Progenitor cell of endocrine pancreas (in vitro differentiated cells): ENCODE measurements at places on chromosomes 11 and 22.

DNA sequence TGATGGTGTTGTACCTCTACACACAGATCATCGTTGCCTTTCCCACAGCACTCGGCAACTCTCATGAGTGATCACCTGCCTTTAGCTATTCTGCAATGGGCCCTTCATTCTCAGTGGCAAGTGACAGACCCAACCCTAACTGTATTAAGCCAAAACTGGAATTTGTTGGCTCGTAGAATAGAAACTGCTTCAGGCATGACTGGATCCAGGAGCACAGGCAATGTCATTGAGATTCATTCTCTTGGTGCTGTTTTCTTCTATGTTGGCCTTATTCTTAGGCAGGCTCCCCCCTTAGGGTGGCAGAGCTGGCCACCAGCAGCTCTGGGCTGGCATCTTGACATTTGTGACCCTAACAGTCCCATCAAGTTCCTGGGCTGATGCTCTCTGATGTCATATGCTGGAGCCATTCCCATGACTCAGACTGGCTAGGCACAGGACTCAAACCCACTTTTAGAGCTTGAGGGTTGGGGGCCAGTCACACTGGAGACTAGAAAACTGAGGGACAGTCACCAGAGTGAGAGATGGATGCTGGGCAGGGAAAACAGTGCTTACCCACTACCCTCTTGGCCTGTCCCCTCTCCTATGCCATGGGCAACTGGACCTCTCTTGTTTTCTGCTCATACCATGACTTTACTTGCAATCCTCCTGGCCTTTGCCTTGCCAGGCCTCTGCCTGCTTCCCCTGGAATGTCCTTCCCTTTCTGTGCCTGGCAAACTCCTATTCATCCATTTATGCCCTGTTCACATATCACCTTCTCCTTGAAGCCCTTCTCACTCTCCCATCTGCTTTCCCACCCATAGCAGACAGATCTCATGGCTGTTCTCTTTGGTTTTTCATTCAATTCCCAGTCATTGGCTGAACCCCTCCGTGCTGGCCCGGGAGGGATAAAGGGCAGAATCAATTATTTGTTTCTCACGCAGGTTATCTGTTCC, 7.1 kb upstream of the CDC42EP2 start:
- no peak for DNase-seq

- no peak for DNase-seq
Measured at GRCh38 chr22:46183733-46184132, 33.4 kb downstream of the PPARA start.

DNA sequence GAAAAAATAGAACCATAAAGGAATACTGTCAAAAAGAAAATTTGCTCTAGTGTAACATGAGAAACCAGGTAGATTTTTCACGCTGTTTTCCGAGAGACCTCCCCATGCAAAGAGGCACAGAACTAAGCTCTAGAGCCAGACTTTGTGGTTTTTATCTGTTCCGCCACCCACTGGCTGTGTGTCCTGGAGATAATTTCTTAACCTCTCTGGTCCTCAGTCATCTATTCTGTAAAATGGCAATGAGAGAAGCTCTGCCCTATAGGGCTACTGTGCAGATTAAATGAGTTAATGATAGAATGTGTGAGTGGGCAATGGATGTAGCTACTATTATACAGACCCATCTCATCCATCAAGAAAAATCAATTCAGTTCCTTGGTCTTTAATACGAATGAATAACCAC, 9.4 kb upstream of the SIGIRR start:
- no peak for DNase-seq

GRCh38 chr22:20427945-20428417, 9.6 kb downstream of the SCARF2 start:
- no peak for DNase-seq

- no peak for DNase-seq
Measured at GRCh38 chr11:120289426-120289825, 35.7 kb upstream of the TLCD5 start.

- no peak for DNase-seq
Measured at GRCh38 chr11:103591554-103591953, 444.9 kb upstream of the DDI1 start.

DNA sequence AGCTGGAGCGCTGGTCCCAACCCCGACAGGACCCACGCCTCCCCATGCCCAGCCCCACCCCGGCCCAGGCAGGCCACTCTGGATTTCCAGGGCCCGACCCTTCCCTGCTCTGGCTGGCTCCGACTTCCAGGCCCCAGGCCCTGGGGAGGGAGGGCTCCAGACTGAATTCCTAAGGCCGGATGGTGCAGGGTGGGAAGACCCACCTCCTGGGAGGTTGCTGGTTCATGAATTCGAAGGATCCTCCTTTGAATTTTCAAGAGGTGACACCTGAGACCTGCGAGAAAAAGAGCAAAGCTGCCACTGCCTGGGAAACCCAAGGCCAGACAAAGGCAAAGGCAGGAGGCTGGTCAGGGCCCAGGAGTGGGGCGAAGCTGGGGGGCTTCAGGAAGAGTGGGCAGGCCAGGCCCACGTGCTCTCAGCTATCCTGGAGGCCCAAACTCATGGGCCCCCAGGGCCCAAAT, 47.0 kb upstream of the LINC01488 start:
- DNase-seq: no peak

GRCh38 chr11:96815236-96815635, 425.4 kb downstream of the JRKL start:
- no peak for DNase-seq

DNA sequence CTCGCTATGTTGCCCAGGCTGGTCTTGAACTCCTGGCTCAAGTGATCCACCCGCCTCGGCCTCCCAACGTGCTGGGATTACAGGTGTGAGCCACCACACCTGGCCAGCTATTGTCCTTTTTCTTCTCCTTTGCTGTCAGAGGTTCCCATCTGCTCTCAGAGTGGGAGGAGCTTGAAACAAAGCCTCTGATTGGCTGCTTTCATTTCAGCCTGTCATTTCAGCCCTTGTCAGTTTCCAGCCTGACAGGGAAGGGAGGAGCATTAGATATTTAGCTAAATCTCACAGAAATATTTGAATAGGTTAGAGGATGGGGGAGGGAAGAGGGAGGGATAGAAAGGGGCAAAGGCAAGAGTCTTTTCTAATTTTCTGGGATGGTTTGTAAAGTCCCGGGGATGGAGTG, 8.7 kb downstream of the SLC22A6 start:
- no peak for DNase-seq

GRCh38 chr11:95714843-95715776, 74.5 kb downstream of the FAM76B start:
- no peak for DNase-seq

- DNase-seq: no peak
Measured at GRCh38 chr11:111736621-111737443, 29.4 kb downstream of the PPP2R1B start.

GRCh38 chr11:89381094-89381493, 110.1 kb downstream of the NOX4 start:
- DNase-seq: no peak

DNA sequence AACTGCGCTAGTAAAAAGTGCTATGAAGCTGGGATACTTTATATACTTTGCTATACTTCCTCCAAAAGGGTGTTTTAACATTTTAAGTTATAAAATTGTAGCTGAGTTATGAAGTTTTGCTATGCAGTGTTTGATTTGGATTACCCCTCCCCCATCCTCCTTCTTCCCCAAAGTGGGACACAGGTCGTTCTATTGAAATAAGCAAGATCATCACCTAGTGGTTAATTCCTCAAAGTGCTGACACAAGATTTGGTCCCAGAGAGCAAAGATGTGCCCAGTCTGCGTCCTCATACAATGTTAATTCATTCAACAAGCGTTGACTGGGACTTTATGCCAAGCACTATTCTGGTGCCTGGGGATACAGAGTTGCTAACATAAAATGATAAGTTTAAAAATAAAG, 78.5 kb downstream of the SPON1 start:
- DNase-seq: no peak

- DNase-seq: no peak
Measured at GRCh38 chr11:46348566-46349401, 1.5 kb downstream of the DGKZ start.

- no peak for DNase-seq
Measured at GRCh38 chr11:73972620-73973449, 9.8 kb downstream of the UCP2 start.

DNA sequence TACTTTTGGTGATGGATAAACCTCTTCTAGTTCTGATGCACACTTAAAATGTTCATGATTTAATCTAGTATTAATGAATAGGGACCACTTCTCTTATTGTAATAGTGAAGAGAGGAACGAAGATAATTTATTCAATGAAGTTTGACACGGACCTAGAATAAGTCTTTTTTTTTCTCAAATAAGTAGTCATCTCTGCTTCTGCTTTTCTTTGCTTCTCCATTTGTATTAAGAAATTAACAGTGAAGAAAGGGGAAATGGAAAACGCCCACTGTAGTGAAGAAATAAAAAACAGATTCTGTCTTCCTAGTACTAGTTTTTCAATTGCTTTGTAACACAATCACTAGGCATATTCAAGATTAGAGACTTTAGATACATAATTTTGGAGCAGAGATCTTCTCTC, 73.0 kb downstream of the CD44 start:
- no peak for DNase-seq

- no peak for DNase-seq
Measured at GRCh38 chr11:44138980-44139379, 43.5 kb downstream of the EXT2 start.

DNA sequence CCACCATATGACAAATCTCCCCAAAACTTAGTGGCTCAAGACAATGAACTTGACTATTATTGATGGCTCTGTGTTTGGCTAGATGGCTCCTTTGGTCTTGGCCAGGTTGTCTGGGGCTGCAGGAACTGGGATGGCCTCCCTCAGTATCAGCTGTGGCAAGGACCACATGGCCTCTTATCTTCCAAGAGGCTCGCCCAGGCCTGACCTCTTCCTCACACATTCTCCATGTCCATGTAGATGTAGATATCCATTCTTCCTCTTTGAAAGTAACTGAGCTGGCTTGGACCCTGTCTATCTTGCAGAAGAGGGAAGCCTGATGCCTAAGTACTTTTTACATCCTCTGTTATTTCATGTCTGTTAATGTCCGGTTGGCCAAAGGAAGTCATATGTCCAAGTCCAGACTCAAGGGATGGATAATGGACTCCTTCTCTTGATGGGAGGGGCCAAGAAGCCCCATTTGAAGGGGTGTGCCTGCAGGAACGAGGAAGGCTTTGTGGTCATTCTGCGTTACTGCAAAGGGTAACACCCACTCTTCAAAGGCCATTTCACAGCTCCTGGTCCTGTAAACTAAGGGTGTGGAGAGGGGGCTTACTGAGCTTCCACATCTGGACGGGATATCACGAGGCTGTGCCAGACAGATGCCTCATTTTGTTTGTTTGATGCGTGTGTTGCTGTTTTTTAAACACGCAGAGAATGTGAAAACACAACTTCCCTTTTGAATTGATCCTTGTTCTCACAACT, 87.1 kb downstream of the GRIK4 start:
- DNase-seq: no peak

DNA sequence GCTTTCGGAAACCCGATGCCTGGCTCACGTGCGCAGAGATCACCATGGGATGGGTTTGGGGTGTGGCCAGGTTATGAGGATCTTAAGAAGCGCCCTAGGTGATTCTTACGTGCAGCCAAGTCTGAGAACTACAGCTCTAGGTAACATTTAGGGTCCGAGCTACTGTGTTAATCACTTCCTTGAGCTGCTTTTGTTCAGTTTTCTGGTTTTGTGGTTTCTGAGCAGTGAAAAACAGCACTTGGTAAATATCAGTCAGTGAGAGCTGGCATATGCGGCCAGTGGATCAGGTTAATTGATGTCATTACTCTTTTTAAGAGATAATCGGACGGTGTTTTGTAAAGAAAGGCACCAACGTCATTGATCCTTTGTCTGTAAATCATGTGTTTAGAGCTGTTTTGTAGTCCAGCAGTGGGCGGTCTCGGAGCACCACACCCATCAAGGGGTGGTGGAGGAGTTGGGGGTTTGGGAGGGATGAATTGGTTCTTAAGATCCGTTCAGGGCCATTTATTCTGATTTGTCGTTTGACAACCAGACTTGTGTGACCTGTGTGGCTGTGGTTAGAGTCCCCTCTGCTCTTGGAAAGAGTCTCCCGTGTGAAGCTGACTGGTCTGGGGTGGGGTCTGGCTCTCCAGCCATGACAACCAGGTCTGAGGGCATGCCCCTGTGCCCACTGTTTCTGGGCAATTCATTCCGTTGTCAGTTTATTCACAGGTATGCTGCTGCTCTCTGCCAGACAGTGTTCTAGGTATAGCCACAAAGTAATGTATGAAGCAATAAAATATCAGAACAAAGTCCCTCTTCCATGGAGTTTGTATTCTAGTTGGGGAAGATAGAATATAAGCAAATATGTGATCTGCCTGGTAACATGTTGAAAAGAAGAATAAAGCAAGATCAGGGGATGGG, 61.9 kb upstream of the SORL1-AS1 start:
- no peak for DNase-seq

DNA sequence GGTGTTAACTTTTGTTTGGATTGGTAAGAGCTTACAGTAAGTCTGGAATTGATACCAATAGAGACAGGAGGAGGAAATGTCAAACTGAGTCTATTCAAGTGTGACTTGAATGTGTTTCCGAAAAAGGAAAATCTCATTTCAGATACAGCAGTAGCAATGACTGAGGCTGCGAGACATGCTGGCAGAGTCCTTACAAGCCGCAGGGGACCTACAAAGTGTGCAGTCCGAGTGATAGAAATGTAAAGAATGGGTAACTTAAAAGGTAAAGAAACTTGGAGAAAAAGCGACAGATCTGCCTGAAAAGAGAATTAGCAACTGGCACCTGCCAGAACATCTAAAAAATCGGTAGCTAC, 444 bp downstream of the CWF19L2 start:
- no peak for DNase-seq

DNA sequence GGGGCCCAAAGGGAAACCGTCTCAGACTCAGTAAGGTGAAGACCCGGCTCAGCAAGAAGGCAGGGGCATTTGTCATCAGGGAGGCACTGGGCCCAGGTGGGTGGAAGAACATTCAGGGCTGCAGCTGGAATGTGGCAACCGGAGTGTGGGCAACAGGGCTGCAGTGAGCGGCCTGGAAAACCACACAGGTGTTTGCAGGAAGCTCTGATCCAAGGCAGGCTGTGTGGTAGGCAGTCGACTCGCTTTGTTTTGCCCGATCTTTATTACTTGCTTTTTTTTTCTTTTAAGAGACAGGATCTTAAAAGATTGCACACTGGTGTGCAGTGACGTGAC, 82.8 kb downstream of the DGCR2 start:
- DNase-seq: no peak

GRCh38 chr11:122649116-122649515, 6.4 kb upstream of the UBASH3B start:
- DNase-seq: no peak

- no peak for DNase-seq
Measured at GRCh38 chr11:60857378-60858232, 1.9 kb upstream of the PTGDR2 start.

- no peak for DNase-seq
Measured at GRCh38 chr11:33731723-33732531, 4.3 kb downstream of the CD59 start.

DNA sequence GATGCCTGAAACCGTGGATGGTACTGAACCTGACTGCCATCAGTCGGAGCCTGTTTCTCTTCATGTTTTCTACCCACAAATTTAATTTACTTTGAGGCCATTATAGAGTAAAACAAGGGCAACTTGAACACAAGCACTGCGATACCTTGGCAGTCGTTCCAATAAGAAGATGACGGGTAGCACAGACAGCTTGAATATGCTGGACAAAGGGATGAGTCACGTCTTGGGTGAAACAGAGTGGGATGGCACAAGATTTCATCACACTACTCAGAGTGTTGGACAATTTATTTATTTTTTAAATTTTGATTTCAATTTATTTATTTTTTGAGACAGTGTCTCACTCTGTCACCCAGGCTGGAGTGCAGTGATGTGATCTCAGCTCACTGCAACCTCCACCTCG, 5.7 kb downstream of the DIXDC1 start:
- no peak for DNase-seq

GRCh38 chr11:129458756-129459535, 83.3 kb downstream of the BARX2 start:
- no peak for DNase-seq
